ENCODE measurements at places on chromosomes 16 and 17.

DNA sequence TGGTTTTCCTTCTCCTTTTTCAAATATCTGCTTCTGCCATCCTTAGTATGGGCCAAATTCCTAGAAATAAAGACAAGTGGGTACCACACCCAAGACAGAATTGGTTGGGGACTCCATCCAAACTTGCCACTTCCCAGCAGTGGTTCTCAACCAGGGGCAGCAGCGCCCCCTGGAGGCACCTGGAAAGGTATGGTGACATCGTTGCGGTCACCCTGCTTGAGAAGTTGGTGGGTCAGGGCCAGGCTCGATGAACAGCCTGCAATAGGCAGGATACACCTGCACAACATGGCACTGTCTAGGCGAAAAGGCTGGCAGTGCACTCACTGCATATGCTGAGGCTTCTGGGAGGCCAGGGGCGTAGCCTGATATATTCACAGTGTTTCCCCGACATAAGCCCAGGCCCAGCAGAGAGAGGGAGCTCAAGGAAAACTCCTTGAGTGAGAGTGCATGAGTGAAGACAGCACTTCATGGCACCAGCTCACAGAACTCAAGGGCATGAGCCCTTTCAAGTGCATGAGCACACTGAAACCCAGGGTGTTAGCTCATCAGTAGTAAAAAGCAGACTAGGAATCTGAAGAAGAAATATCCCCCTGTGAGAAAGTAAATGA lies 57.7 kb downstream of the CMC2 start:
- DNase-seq, result no peak

- no peak for DNase-seq
Measured at GRCh38 chr17:43468691-43469139, 15.1 kb upstream of the DHX8 start.

DNA sequence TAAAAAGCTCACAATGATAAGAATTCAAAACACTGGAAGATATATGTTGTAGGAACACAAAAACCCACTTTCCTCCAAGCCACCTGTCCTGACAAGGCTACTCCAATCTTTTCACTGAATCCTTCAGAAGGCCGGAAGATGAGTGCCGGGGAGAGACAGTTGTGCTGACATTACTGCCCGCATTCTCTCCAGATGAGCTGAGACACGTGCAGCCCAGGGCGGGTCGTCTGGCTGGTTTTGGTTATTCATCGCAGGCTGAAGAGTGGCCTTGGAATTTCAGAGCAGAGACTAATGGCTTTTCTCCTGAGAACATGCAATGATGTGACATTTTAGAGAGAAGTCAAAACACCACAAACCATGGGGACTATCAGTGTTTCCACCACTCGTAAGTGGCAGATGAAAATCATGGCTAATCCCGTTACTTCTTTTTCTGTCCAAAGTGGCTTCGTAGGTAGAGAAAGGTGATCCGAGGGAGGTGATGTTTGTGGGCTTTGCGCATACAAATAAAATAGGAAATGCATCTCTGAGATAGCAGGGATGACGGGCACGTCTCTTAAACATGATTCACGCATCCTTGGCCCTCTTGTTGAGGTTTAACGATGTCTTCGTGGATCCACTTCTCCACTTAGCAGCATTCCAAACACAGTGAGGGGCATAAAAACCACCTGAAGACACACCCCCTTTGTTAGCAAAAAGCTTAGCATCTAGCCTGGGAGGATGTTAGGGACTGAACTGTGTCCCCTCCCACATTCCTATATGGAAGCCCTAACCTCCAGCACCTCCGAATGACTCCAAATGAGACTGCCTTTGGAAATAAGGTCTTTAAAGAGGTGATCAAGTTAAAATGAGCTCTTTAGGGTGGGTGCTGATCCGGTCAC lies 134.0 kb downstream of the IRX3 start:
- no peak for DNase-seq

- DNase-seq, result no peak
Measured at GRCh38 chr17:73359987-73360410, 48.2 kb upstream of the CDC42EP4 start.

- DNase-seq, result no peak
Measured at GRCh38 chr16:51655249-51655648, 504.2 kb upstream of the SALL1 start.

GRCh38 chr16:57184887-57185445 lies 873 bp downstream of the PSME3IP1 start:
- no peak for DNase-seq

- no peak for DNase-seq
Measured at GRCh38 chr16:85430523-85431421, 182.3 kb upstream of the GSE1 start.
